Neural cell (in vitro differentiated cells): ENCODE measurements at places on chromosomes 5 and 9. TPM values are rescaled to one million over a fixed set of nuclear protein-coding genes. Genes with fewer than 3 reads are reported as not detected.

FOXD4L5 gene
- polyA plus RNA-seq = 0.06 and 0.12 TPM in 2 replicates

OR1K1 gene
- polyA plus RNA-seq = not detected in 2 replicates

F2R gene
- polyA plus RNA-seq = 35.5 and 35.9 TPM in 2 replicates

PALM2AKAP2 gene
- polyA plus RNA-seq = 0.41 and 1.3 TPM in 2 replicates

COL15A1 gene
- polyA plus RNA-seq = 2.8 and 3.4 TPM in 2 replicates

TMEM171 gene
- polyA plus RNA-seq = not detected in 2 replicates

PCDHGA4 gene
- polyA plus RNA-seq = 0.38 TPM in 1 of 2 replicates, not detected in the other

ENC1 gene
- polyA plus RNA-seq = 449 and 585 TPM in 2 replicates

RANBP17 gene
- 25.5 and 35.6 TPM in 2 replicates for polyA plus RNA-seq

MEIKIN gene
- not detected in 2 replicates for polyA plus RNA-seq

CNOT8 gene
- polyA plus RNA-seq = 146 and 153 TPM in 2 replicates

DCAF12 gene
- 37.5 and 37.7 TPM in 2 replicates for polyA plus RNA-seq
